Breast epithelium (tissue), 4 donors: ENCODE measurements at places on chromosomes 16 and 17. TPM values are rescaled to one million over a fixed set of nuclear protein-coding genes. Genes with fewer than 3 reads are reported as not detected.
A peak's percentile ranks its signal among the peaks of the same experiment; 100 is the strongest.

- peak overlapping the region; percentile 13 for H3K27ac ChIP-seq
- peaks cover 11% of the 10 kb centered on the region for H3K4me1 ChIP-seq
- no peak for DNase-seq
- no peak overlapping the region for H3K4me3 ChIP-seq
- H3K27me3 ChIP-seq, result no peaks in the 10 kb centered on the region
- no peaks in the 10 kb centered on the region for H3K36me3 ChIP-seq
Observed at GRCh38 chr16:85366031-85366763, 246.9 kb upstream of the GSE1 start.

DNA sequence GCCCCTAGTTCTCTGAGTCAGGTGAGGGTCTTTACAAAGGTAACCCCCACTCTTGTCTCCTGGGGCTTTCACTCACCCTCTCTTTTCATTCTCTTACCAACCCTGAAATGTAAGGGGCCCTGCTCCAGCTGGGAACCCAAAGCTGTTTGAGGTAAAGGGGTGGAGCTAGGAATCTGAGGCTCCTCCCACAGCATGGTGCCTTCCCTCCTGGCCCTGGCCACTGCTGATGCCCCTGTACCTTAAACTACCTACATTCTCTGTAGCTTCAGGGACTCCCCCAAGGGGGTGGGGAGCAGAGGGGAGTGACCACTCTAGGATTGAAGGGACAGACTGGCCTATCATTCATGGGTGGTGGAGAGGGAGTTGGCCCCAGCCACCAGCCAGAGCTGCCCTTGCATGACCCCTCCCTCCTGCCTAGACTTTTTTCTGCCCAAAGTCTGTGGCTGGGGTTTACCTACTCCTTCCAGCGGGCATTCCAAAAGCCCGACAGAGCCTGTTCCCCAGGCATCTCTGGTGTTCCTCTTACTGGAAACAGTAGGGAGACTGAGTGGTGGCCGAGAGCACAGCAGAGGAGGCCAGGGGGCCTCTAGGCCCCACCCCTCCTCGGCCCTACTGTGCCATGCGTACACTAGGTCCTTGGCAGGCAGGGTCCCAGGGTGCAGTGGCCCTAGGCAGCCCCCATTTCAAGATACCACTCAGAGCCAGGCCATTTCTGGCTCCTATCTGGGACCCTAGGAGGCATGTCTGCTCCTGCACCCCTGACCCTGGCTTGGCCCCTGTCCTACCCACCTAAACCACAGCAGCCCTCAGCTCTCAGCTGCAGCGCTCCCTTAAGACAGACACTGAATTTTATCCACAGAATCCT lies 9.5 kb downstream of the DOK4 start:
- H3K27me3 ChIP-seq, result no peaks in the 10 kb centered on the region
- no peaks in the 10 kb centered on the region for H3K36me3 ChIP-seq
- no peak overlapping the region for H3K4me3 ChIP-seq
- H3K4me1 ChIP-seq, result no peaks in the 10 kb centered on the region
- no peak overlapping the region for H3K27ac ChIP-seq

- H3K36me3 ChIP-seq, result no peaks in the 10 kb centered on the region
- DNase-seq, result no peak
- no peaks in the 10 kb centered on the region for H3K4me1 ChIP-seq
- H3K27ac ChIP-seq, result no peak overlapping the region
- no peak overlapping the region for H3K4me3 ChIP-seq
Observed at GRCh38 chr16:86011532-86011931, 112.6 kb downstream of the IRF8 start.

DNA sequence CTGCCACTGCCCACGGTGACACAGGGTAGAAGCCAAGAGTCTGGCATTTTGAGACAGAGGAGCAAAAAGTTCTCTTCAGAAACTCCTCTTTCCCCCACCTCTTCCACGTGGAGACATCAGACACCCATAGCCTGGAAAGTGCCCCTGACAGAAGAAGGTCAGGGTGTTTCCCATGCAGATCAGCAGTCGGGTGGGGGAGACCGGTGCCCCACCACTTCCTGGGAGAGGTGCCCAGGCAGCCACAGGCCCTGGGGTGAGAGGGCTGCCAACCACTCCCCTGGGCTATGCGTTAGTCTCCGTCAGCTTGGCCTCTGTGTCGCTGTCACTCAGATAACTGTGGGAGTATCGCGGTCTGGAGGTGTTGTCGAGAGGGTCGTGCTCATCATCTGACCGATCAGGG lies 31.5 kb downstream of the PIPOX start:
- H3K36me3 ChIP-seq, result no peaks in the 10 kb centered on the region
- H3K27ac ChIP-seq, result no peak overlapping the region
- no peak overlapping the region for H3K4me3 ChIP-seq
- H3K27me3 ChIP-seq, result no peaks in the 10 kb centered on the region
- H3K4me1 ChIP-seq, result no peaks in the 10 kb centered on the region

GRCh38 chr16:78004517-78004916 lies 17.8 kb upstream of the CLEC3A start:
- no peaks in the 10 kb centered on the region for H3K27me3 ChIP-seq
- no peak for DNase-seq
- H3K27ac ChIP-seq, result no peak overlapping the region

- H3K4me3 ChIP-seq, result no peak overlapping the region
- H3K27me3 ChIP-seq, result no peaks in the 10 kb centered on the region
- no peaks in the 10 kb centered on the region for H3K36me3 ChIP-seq
- no peaks in the 10 kb centered on the region for H3K4me1 ChIP-seq
- H3K27ac ChIP-seq, result no peak overlapping the region
Observed at GRCh38 chr16:21274172-21274726, 3.8 kb downstream of the CRYM start.

ERAL1 gene
- total RNA-seq, result 24.3 TPM

- no peaks in the 10 kb centered on the region for H3K4me1 ChIP-seq
- H3K4me3 ChIP-seq, result no peak overlapping the region
- DNase-seq, result no peak
- no peaks in the 10 kb centered on the region for H3K36me3 ChIP-seq
- H3K27ac ChIP-seq, result no peak overlapping the region
Observed at GRCh38 chr16:74099530-74099929, 197.1 kb upstream of the PSMD7 start.
